ENCODE measurements at places on chromosomes 5 and 9.

GRCh38 chr5:135565725-135566421, 12.9 kb downstream of the CXCL14 start:
- no peak overlapping the region for H3K4me3 ChIP-seq
- peak; percentile 53 for DNase-seq
- no peaks in the 10 kb centered on the region for H3K4me1 ChIP-seq
- no peaks in the 10 kb centered on the region for H3K27me3 ChIP-seq

DNA sequence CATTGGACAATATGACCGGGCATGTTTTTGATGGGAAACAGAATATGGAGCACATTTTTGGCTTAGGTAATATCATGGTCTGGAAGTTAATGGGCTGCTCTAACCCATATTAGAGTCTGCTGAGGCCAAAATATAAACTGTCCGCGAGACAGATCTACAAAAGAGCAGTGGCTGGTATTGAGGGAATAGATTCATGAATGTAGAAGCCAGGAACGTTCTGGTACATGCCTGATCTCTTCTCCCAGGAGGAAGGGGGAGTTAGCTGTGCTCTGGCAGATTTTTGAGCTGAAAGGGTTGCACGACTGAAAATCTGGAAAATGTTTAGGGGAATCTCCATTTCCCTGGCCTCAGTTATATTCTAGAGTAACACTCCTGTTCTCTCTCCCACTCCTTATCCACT, 42.9 kb upstream of the ZFR start:
- no peaks in the 10 kb centered on the region for H3K4me1 ChIP-seq
- no peak overlapping the region for H3K4me3 ChIP-seq
- DNase-seq: no peak
- no peaks in the 10 kb centered on the region for H3K36me3 ChIP-seq
- no peaks in the 10 kb centered on the region for H3K27me3 ChIP-seq

GRCh38 chr5:107666051-107666655, 4.6 kb downstream of the EFNA5 start:
- no peak overlapping the region for H3K4me3 ChIP-seq
- no peak for DNase-seq

- no peaks in the 10 kb centered on the region for H3K4me1 ChIP-seq
- H3K36me3 ChIP-seq: no peaks in the 10 kb centered on the region
- H3K27me3 ChIP-seq: peaks cover 4% of the 10 kb centered on the region
- no peak overlapping the region for H3K4me3 ChIP-seq
- H3K27ac ChIP-seq: no peak overlapping the region
- DNase-seq: no peak
Observed at GRCh38 chr9:91902475-91903125, 47.4 kb downstream of the ROR2 start.

DNA sequence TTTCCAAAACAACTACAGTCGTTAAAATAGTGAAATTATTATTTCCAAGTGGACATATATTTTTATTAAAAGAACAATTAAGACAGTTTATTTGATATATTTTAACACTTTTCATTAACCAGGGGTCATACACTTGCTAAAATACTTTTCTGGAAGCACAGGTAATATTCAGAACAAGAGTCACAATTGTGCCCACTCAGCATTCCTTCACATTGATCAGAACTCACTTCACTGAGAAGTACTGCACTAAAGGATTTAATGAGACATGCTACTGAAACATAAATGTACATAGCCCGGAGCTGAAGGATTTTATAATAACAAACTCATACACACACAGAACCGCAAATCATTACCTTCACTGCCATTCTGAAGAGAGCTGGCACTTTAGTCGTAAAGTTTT, 361.8 kb downstream of the ARL15 start:
- no peaks in the 10 kb centered on the region for H3K36me3 ChIP-seq
- no peak for DNase-seq
- no peak overlapping the region for H3K4me3 ChIP-seq

DNA sequence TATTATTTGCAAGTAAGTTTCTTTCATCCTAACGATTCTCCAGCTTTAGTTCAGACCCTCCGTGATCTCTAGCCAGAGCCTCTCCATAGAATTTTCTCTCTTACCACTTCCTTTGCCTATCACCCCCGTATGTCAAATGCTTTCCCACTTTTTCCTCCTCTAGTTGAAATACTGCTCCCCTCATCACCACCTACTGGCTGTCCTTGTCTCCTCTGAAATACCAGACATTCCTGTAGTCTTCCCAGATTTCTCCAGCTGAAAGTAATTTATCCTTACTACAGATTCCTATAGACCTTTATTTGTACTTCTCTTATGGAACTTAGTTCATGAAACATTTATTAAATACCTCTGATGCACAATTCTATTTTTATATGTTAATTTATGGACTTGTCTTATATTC, 36.0 kb upstream of the GLIPR2 start:
- H3K36me3 ChIP-seq: no peaks in the 10 kb centered on the region
- H3K4me1 ChIP-seq: no peaks in the 10 kb centered on the region
- DNase-seq: no peak
- H3K27me3 ChIP-seq: no peaks in the 10 kb centered on the region

GRCh38 chr9:78021697-78022096, 9.9 kb downstream of the GNAQ start:
- H3K27me3 ChIP-seq: no peaks in the 10 kb centered on the region
- H3K4me3 ChIP-seq: no peak overlapping the region
- DNase-seq: no peak

DNA sequence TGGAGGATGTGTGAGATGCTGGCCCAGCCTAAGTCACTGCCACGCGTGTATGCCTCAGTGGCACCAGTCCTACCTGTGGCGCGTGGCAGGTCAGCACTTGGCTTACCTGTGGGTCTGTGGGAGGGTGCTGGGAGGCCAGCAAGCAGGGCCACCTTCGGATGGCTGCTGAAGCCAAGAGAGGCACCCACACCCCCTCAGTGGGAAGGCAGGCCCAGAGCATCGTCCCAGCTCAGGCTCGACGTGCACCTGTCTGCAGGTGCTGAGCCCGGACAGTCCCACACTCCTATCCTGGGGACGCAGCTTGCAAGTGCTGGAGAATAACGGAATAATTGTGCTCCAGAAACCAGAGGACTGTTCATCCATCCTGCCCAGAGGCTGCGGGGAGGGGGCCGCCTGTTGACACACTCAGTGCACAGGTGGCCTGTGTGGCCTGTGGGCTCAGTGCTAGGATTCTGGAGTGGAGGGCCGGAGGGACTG, 24.0 kb downstream of the NKD2 start:
- no peak overlapping the region for H3K27ac ChIP-seq
- no peaks in the 10 kb centered on the region for H3K27me3 ChIP-seq
- DNase-seq: no peak

GRCh38 chr5:160097991-160098390, 21.3 kb downstream of the PWWP2A start:
- no peaks in the 10 kb centered on the region for H3K27me3 ChIP-seq
- H3K4me1 ChIP-seq: no peaks in the 10 kb centered on the region
- no peak overlapping the region for H3K27ac ChIP-seq
- DNase-seq: no peak
- H3K36me3 ChIP-seq: no peaks in the 10 kb centered on the region

GRCh38 chr5:58937031-58937681, 354.3 kb downstream of the RAB3C start:
- no peaks in the 10 kb centered on the region for H3K4me1 ChIP-seq
- H3K36me3 ChIP-seq: no peaks in the 10 kb centered on the region
- no peaks in the 10 kb centered on the region for H3K27me3 ChIP-seq
- H3K27ac ChIP-seq: no peak overlapping the region
- no peak for DNase-seq

GRCh38 chr9:81559709-81560108, 129.6 kb downstream of the TLE1 start:
- no peak for DNase-seq
- H3K27me3 ChIP-seq: no peaks in the 10 kb centered on the region
- H3K4me3 ChIP-seq: no peak overlapping the region
- H3K4me1 ChIP-seq: peaks cover 19% of the 10 kb centered on the region

- DNase-seq: peak; percentile 48
- H3K36me3 ChIP-seq: no peaks in the 10 kb centered on the region
- H3K4me3 ChIP-seq: peak overlapping the region; percentile 69
- no peaks in the 10 kb centered on the region for H3K4me1 ChIP-seq
Observed at GRCh38 chr5:139765409-139766217, 30.0 kb upstream of the PSD2 start.

GRCh38 chr5:120615967-120616645, 152.0 kb downstream of the PRR16 start:
- no peaks in the 10 kb centered on the region for H3K36me3 ChIP-seq
- no peak for DNase-seq
- H3K4me1 ChIP-seq: no peaks in the 10 kb centered on the region
- no peak overlapping the region for H3K4me3 ChIP-seq

GRCh38 chr9:134957165-134957944, 39.6 kb upstream of the FCN1 start:
- no peaks in the 10 kb centered on the region for H3K4me1 ChIP-seq
- DNase-seq: no peak
- no peaks in the 10 kb centered on the region for H3K27me3 ChIP-seq
- no peak overlapping the region for H3K4me3 ChIP-seq

GRCh38 chr9:3508078-3508431, 17.7 kb downstream of the RFX3 start:
- peak overlapping the region; percentile 18 for H3K4me3 ChIP-seq
- peak overlapping the region; percentile 66 for H3K27ac ChIP-seq
- H3K27me3 ChIP-seq: no peaks in the 10 kb centered on the region
- H3K36me3 ChIP-seq: no peaks in the 10 kb centered on the region
- DNase-seq: no peak

GRCh38 chr5:150163547-150164059, 3.0 kb upstream of the CDX1 start:
- H3K27ac ChIP-seq: peak overlapping the region; percentile 48
- DNase-seq: peak; percentile 73
- no peaks in the 10 kb centered on the region for H3K36me3 ChIP-seq
- H3K4me1 ChIP-seq: peaks cover 14% of the 10 kb centered on the region

DNA sequence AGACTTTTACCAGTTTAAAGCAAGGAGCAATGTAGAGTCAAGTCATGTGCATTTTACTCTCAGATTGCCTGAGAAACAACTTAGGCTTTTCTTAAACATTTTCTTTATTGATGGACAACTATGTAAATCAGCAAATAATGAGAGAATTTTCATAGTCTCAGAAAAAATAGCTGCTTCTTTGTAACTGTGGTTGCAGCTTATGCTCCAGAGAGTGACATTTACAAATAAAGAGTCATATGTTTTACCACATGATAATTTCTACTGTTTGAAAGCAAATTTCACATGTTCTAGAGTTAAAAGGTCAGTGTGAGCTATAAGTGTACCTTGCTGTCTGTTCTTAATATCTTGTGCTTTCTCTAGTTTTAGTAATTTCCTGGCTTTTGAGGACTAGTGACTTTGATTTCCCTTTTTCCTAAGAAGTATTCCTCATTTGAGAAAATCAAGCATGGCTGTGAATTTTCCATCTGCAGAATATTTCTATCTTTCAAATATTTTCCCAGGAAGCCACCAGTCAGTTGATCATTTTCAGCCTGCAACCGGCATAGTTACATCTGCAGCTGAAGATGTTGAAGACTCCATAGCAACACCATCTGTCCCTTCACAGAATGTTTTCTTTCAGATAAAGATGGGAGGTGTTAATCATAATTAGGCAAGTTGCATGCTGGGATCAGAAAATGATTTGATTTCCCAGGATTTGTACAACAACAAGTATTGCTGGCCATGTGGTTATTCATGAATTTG, 229.9 kb downstream of the SGCD start:
- no peak overlapping the region for H3K4me3 ChIP-seq
- no peak for DNase-seq
- no peaks in the 10 kb centered on the region for H3K36me3 ChIP-seq
- H3K4me1 ChIP-seq: peaks cover 25% of the 10 kb centered on the region

GRCh38 chr5:179153341-179153901, 93.2 kb downstream of the ZNF354C start:
- H3K27me3 ChIP-seq: no peaks in the 10 kb centered on the region
- no peak for DNase-seq
- no peaks in the 10 kb centered on the region for H3K4me1 ChIP-seq
- no peaks in the 10 kb centered on the region for H3K36me3 ChIP-seq
- H3K27ac ChIP-seq: no peak overlapping the region

DNA sequence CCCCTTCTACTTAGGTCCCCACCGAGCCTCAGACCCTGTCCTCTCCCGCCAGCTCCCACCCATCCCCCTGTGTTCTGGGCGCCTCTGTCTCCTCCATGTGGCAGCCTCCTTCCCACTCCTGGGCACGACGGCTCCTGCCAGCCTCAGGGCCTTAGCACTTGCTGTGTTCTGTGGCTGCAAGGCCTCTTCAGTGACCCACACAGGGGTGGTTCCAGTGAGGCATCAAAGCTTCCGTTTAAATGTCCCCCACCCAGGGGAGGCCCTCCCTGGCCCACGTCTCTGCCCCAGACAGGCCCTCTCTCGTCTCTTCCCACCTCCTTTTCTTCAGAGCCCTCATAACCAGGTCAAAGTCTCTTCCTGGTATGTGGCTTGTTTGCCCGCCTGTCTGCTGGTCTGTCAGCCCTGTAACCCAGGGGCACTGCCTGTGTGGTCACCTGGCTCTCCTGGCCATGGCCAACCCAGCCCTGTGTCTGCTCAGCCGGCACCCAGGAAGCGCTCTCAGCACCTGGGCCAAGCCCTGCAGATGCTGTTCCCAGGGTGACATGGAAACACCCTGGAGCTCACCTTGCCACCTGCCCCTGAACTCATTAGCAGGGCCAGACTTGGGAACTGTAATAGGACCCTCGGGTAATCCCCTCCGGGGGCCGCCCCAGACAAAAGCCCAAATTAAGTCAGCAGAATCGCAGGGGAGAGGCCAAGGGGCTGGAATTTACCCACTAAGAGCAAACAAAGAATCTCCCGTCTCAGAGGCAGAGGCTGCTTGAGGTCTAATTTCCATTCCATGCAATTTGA, 33.7 kb downstream of the LHX3 start:
- no peaks in the 10 kb centered on the region for H3K4me1 ChIP-seq
- DNase-seq: no peak
- H3K4me3 ChIP-seq: no peak overlapping the region

- H3K4me3 ChIP-seq: no peak overlapping the region
- H3K27ac ChIP-seq: no peak overlapping the region
- DNase-seq: no peak
- peaks cover 32% of the 10 kb centered on the region for H3K36me3 ChIP-seq
Observed at GRCh38 chr9:20948703-20949102, 82.7 kb downstream of the HACD4 start.

GRCh38 chr5:127810707-127811490, 107.7 kb downstream of the CCDC192 start:
- H3K27ac ChIP-seq: no peak overlapping the region
- no peaks in the 10 kb centered on the region for H3K36me3 ChIP-seq
- H3K4me1 ChIP-seq: peaks cover 12% of the 10 kb centered on the region
- H3K27me3 ChIP-seq: no peaks in the 10 kb centered on the region

GRCh38 chr9:135673941-135674340, 10.8 kb downstream of the LCN9 start:
- H3K4me3 ChIP-seq: no peak overlapping the region
- H3K27me3 ChIP-seq: peaks cover 4% of the 10 kb centered on the region
- H3K27ac ChIP-seq: no peak overlapping the region
- no peaks in the 10 kb centered on the region for H3K4me1 ChIP-seq
- H3K36me3 ChIP-seq: no peaks in the 10 kb centered on the region

- no peak overlapping the region for H3K4me3 ChIP-seq
- no peaks in the 10 kb centered on the region for H3K36me3 ChIP-seq
- H3K4me1 ChIP-seq: no peaks in the 10 kb centered on the region
- no peak overlapping the region for H3K27ac ChIP-seq
- H3K27me3 ChIP-seq: peaks cover 77% of the 10 kb centered on the region
Observed at GRCh38 chr9:97860451-97861147, 7.6 kb downstream of the FOXE1 start.

All from gastrocnemius medialis (tissue), 4 donors.